ENCODE measurements at places on chromosomes 5 and 9. TPM values are rescaled to one million over a fixed set of nuclear protein-coding genes. Genes with fewer than 3 reads are reported as not detected.

CTXN3 gene
- not detected for total RNA-seq

DNA sequence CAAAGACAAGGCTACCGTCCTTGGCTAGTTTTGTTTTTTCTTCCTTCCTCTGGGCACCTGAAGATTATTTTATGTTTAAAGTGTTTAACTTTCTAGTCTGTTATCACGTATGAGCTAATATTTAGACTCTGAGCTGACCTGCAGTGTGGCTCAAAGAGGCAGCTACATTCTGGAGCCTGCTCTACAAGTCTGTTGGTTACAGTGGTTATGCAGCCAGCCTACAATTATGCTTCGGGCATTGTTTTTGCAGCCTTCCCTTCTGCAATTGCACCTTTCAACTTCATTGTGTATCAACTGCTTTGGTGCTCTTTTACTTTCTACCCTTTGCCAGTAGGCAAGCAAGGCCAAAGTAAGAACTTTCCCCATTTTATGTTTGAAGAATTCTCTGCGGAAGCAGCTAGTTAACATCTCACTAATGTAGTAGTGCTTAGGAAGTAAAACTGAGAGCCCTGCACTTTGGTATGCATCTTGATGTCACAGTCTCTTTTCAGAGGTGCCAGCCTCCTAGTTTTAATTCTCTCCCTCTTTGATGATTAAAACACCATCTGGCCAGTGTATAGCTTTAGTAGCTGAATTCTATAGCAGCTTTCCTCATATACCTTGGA is 322.1 kb downstream of the FAM170A start:
- DNase-seq, result no peak
- no peak overlapping the region for H3K4me3 ChIP-seq
- H3K27me3 ChIP-seq, result no peaks in the 10 kb centered on the region
- H3K27ac ChIP-seq, result no peak overlapping the region
- H3K36me3 ChIP-seq, result no peaks in the 10 kb centered on the region
- no peaks in the 10 kb centered on the region for H3K4me1 ChIP-seq

TMEM252 gene
- total RNA-seq, result not detected

DNA sequence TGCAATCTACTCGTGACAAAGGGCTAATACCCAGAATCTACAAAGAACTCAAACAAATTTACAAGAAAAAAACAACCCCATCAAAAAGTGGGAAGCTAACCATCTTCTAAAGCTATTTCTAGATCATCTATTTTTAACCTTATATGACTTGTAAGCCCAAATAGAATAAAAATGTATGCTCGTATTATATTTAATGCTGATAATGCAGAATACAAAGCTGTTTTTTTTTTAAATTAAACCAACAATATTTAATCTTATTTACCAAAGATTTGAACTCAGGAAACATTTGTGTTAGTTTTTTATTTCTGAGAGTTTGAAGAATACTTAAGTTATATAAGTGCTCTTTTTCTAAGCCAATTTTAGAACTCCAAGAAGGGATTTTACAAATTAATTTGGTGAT is 652.1 kb downstream of the LRRC70 start:
- H3K4me3 ChIP-seq, result no peak overlapping the region
- no peak for DNase-seq
- no peak overlapping the region for H3K27ac ChIP-seq
- H3K4me1 ChIP-seq, result no peaks in the 10 kb centered on the region
- H3K27me3 ChIP-seq, result no peaks in the 10 kb centered on the region
- no peaks in the 10 kb centered on the region for H3K36me3 ChIP-seq

FGF1 gene
- 59.9 TPM for total RNA-seq

DNA sequence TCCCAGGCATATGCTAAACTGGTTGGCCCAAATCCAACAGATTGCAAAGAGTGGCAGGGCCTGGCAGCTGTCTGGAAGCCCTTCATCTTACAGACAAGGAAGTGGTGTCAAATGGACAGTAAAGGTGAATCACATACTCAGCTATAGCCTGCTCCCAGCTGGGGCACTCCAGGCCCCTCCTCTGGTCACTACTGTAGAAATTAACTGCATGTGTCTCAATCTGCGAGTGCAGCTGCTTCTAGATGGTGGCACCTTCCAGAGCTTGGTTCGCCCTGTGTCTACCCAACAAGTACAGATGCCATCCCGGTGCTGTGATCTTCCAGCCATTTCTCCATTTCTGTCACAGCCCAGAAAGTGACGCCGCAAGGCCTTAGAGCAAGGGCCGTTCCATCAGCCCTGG is 50.2 kb downstream of the OTULIN start:
- H3K36me3 ChIP-seq, result peaks cover 81% of the 10 kb centered on the region
- DNase-seq, result no peak
- peak overlapping the region; percentile 54 for H3K27ac ChIP-seq
- peaks cover 12% of the 10 kb centered on the region for H3K4me1 ChIP-seq
- no peaks in the 10 kb centered on the region for H3K27me3 ChIP-seq

DNA sequence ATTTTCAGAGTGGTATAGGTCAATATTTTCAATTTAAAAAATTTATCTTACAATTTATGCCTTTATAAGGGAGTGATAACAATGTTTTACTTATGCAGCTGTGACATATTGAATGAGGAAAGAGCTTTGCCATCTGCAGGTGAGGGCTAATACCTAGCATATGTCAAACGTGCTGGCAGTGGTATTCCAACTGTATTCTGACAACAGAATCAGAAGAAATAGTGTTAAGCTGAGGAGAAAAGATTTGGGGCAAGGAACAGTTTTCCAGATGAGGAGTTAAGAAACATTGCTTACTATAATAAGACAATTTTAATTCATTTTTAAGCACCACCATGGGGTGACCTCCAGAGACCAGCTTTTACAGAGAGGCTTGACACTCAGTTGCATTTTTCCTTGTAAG is 267.8 kb upstream of the ZNF608 start:
- H3K27ac ChIP-seq, result no peak overlapping the region
- H3K27me3 ChIP-seq, result no peaks in the 10 kb centered on the region
- H3K4me1 ChIP-seq, result peaks cover 13% of the 10 kb centered on the region
- DNase-seq, result no peak

- no peaks in the 10 kb centered on the region for H3K27me3 ChIP-seq
- no peak overlapping the region for H3K4me3 ChIP-seq
- DNase-seq, result no peak
- H3K27ac ChIP-seq, result no peak overlapping the region
Measured at GRCh38 chr9:15612962-15613361, 60.1 kb downstream of the CCDC171 start.

DNA sequence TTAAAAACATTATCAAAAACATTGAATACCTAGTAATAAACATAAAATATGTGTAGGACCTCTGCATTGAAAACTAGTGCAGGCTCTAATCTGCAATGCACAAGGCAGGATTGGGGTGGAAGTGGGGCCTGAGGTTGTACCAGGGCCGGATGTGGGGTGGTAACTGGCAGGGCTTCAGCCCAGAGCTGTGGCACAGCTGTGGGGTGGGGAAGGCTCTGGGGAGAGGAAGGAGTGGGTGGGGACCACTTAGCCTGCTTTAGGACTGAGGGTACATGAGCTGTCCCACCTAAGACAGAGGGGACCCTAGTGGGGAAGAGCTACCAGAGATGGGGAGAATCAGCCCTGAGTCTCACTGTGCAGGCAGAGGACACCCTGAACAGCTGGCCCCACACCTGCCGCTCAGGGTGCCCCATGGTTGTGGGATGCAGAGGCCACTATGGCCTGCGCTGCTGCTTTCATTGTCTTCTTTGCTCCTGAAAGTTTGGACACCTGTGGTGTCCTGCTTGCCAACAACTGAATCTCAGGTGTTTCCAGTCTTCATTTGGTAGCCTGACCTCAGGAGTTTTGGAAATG is 311.4 kb downstream of the TLE4 start:
- no peaks in the 10 kb centered on the region for H3K27me3 ChIP-seq
- peak; percentile 20 for DNase-seq
- no peaks in the 10 kb centered on the region for H3K4me1 ChIP-seq
- H3K4me3 ChIP-seq, result no peak overlapping the region
- H3K27ac ChIP-seq, result no peak overlapping the region

PDGFRB gene
- total RNA-seq, result 39.7 TPM
